GM23248 (cell line): ENCODE measurements at places on chromosomes 13 and 19. TPM values are rescaled to one million over a fixed set of nuclear protein-coding genes. Genes with fewer than 3 reads are reported as not detected.

RFPL4A gene
- polyA plus RNA-seq = not detected in 2 replicates

ICAM4 gene
- polyA plus RNA-seq = 0.44 and 1.3 TPM in 2 replicates

ETV2 gene
- 0.91 and 0.93 TPM in 2 replicates for polyA plus RNA-seq

EDNRB gene
- polyA plus RNA-seq = 0.11 and 0.42 TPM in 2 replicates

FCHO1 gene
- 0.96 and 1.1 TPM in 2 replicates for polyA plus RNA-seq

JUNB gene
- polyA plus RNA-seq = 95.1 and 96.2 TPM in 2 replicates

IGSF23 gene
- 0.63 and 0.79 TPM in 2 replicates for polyA plus RNA-seq

ERICH4 gene
- polyA plus RNA-seq = not detected in 2 replicates

CBY2 gene
- polyA plus RNA-seq = not detected in 2 replicates

RFXAP gene
- polyA plus RNA-seq = 2.2 and 2.4 TPM in 2 replicates

FGF21 gene
- not detected in 2 replicates for polyA plus RNA-seq

KLK14 gene
- not detected in 2 replicates for polyA plus RNA-seq

RGL3 gene
- 0.43 and 1.4 TPM in 2 replicates for polyA plus RNA-seq

LILRA1 gene
- polyA plus RNA-seq = not detected in 2 replicates

- peak; percentile 78 for DNase-seq
These were observed 20.1 kb downstream of the PLEKHF1 start for GRCh38 chr19:29685326-29685725.

- no peak for DNase-seq
These were observed 13.8 kb upstream of the RASA3 start for GRCh38 chr13:114146173-114146572.

DNA sequence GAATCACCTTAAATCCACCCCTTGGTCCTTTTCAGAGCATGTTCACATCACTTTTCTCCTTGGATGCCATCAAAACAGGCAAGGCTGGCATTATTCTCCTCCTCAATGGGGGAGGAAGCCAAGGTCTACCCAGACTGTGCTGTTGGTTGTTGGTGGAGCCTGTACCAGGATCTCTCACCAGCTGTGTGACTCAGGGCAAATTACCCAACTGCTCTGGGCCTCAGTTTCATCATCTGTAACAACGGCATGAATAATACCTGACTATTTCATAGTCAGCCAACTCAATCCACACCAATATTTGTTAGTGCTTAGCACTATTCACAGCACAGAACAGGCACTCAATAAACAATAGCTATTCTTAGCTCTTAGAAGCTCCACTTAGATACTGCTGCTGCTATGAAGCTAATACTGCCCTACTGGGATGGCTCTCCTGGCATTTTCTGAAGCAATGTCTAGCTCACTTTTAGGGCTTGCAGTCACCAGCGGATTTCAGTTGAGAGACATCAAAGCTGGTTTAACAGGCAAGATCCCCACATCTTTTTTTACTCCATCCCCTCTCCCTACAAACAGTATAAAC is 116.9 kb downstream of the CCNA1 start:
- no peak for DNase-seq

DNA sequence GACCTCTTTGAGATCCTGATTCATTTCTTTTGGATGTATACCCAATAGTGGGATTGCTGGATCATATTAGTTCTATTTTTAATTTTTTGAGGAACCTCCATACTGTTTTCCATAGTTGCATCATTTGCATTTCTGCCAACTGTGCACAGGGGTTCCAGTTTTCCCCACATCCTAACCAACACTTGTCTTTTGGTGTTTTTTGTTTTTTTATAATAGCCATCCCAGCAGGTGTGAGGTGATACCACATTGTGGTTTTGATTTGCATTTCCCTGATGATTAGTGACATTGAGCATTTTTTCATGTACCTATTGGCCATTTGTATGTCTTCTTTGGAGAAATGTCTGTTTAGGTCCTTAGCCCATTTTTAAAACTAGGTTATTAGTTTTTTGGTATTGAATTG is 18.8 kb upstream of the GPR183 start:
- DNase-seq = no peak

GRCh38 chr19:42174958-42175734 is 42.3 kb downstream of the DEDD2 start:
- DNase-seq = no peak

- no peak for DNase-seq
These were observed 21.6 kb upstream of the SEMA6B start for GRCh38 chr19:4580961-4581665.

- peak; percentile 92 for DNase-seq
These were observed 6.2 kb downstream of the MYO1F start for GRCh38 chr19:8571006-8571411.

- no peak for DNase-seq
These were observed 7.3 kb downstream of the NOP53 start for GRCh38 chr19:47752440-47753211.

DNA sequence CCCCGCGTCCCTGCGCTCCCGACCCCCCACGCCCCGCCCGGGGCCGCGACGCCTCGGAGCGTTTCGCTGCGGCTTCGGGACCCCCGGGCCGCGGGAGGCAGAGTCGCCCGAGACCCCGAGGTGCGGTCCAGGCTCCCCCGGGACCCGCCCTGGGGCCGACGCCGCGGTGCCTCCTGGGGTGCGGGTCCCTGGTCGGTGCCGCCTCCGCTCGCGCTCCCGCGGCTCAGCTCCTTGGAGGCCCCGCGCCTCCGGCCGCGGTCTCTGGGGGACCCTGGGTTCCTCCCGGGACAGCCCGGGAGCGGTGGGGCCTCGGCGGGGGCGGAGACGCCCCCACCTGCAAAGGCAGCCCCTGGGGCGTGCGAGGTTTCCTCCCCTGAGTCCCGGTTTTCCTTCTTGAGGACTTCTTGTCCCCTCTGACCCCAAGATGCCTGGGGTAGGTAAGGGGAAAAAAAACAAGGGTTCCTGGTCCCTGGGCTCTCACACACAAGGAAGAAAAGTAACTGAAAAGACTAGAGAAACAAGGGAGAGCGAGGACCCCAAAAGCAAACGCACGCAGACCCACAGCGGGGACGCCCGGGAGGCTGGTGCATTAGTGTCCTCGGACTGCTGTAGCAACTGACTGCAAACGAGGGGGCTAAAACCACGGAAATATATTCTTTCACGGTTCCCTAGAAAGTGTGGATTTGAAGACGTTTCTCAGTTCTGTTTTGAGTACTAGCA is 740 bp downstream of the ZNF555 start:
- peak; percentile 45 for DNase-seq

DNA sequence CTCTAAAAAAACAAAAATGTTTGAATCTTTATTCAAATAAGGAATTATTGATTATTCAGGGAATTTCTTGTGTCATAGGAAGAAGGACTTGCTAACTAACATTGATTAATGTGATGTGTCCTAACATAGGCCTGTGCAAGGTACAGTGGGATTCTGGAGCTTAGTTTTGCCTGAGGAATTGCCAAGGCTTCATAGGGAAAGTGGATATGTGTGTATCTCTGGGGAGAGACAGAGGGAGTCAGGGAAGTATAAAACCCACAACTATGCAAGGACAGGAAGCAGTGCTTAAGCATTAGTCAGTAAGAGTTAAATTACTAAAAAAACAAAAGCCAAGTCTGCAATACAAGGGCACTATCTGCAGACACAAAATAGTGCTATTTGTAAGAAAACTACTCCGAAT is 59.6 kb downstream of the WDFY2 start:
- peak; percentile 94 for DNase-seq

DNA sequence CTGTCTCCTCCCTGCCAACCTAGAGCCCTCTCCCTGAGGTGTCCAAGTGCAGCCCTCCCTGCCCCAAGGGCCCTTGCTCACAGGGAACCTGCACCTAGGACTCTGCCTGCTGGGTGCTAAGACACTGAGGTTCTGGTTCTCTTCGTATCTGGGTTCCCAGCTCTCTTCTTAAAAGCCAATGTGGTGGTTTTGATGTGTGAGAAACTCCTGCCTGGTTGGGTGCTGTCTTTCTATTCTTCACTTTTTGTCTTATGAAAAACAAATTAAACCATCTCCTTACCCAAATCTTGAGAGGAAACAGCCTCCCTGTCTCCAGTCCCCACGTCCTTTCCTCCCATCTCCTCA is 4.3 kb upstream of the KMT2B start:
- no peak for DNase-seq

DNA sequence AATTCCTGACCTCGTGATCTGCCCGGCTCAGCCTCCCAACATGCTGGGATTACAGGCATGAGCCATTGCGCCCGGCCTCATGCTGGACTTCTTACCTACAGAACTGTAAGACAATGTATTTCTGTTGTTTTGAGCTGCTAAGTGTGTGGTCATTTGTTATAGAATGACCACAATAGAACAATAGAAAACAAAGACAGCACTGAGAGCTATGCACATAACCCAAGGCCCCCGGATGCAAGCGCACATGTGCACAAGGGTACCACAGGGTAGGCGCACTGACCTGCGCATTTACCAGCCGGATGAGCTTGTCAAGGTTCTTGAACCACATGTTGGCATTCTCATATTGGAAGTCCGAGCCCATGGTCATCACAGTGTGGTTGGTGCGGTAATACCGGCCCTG is 5.6 kb downstream of the MAN2B1 start:
- DNase-seq = no peak

GRCh38 chr13:24649688-24650043 is 30.5 kb upstream of the ATP12A start:
- no peak for DNase-seq

GRCh38 chr19:8610041-8610935 is at the start of gene ADAMTS10:
ADAMTS10 (minus strand) TSS chr19:8610715; CDS start chr19:8605710, 5,005 bp downstream.
- DNase-seq = peak; percentile 62

DNA sequence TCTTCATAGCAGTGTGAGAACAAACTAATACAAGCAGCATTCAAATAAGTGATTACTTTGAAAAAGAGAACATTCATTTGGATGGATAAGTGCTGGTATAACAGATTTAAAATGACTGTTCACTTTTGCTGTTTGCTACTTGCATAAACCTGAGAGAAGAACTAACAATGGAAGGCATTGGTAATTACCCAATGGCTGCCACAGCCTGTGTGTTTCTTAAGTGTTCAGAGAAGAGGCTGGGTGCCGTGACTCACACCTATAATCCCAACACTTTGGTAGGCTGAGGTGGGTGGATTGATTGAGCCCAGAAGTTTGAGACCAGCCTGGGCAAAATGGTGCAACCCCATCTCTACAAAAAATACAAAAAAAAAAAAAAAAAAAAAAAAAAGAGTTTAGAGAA is 4.9 kb upstream of the TEX26 start:
- peak; percentile 42 for DNase-seq

GRCh38 chr13:50574731-50575130 is 268.8 kb downstream of the DLEU7 start:
- peak; percentile 75 for DNase-seq

DNA sequence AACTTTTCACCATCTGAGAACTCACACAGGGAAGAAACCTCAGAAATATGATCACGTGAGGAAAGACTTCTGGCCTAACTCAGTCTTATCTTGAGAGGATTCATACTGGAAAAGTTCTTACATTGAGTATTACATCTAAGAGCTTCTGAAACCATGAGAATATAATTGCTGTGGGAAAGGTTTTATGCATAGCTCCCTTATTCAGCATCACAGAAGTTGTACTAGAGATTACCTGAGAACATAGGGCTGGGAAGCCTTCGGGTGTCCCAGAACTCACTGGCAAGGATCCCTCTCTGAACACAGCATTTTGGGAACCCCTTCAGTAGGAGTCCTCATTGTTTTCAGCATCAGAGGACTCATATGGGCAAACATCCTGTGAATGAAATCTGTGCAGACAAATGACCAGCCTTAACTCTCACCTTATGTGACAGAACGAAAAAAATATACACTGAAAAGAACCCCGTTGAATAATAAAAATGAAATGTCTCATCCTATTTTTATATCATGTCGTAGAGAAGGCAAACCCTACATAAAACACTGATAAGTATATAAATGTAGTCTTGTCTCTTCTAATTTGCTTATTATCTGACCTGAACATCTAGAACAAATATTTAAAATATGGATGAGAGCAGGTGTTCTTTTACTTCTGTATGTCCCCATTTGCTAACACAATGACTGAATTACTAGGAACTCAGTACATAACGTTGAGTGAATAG is 14.2 kb downstream of the ZNF274 start:
- DNase-seq = peak; percentile 24

DNA sequence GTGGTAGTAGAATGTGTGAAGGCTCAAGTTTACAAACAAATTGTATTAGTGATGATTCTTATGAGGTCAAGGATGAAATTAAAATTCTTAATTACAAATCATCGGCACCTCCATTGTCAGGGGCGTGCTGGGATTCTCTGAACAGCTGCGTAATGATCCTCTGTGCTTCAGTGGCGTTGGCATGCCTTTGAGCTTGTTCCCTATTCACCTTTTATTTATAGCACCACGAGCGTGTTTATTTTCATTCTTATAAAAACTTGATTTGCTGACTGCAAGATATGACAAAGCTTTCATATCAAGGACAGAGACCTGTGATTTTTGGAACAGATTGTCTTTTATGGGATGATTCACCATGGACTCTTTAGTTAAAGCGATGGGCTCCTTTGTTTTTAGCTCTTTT is 18.2 kb upstream of the UBL3 start:
- DNase-seq = no peak

DNA sequence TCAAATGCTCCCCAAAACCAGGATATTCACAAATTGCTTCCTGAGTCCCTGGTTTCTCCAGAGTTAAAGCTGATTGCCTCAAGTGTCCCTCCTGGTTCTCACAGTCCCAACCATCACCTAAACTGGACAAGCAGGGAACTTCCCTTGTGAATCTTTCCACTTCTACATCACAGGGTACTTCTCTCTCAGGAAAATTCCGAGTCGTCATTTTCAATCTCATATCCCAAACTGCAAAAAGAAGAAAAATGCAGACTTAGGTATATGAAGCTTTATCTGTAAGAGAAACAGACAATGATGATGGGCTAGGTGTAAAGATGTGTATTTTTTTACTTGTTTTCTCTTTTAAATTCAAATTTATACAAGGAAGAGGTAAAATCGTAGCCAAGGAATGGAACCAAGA is 21.3 kb downstream of the ZNF329 start:
- DNase-seq = no peak

DNA sequence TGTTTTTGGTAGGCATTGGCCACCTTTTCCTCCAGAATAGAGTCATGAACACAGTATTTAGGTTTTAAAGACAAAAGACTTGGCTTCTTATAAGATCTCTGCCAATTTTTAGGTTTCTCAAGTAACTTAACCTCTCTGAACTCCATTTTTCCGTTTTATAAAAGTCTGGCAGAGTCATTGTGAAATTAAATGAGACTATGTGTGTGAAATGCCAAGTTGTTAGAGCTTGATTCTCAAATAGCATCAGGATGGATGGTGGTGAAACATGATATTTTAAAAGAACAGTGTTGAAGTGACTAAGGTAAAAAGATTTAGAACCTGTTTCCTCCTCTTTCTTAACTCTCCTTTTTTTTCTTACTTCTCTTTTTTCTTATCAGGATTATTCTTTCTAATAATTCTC is 617.7 kb upstream of the SLITRK1 start:
- no peak for DNase-seq

- no peak for DNase-seq
These were observed 6.8 kb upstream of the RGL3 start for GRCh38 chr19:11425719-11426457.
